ENCODE measurements at places on chromosomes 1 and 21.

GRCh38 chr1:119910618-119911017 lies 14.3 kb upstream of the ADAM30 start:
- no peak for DNase-seq

DNA sequence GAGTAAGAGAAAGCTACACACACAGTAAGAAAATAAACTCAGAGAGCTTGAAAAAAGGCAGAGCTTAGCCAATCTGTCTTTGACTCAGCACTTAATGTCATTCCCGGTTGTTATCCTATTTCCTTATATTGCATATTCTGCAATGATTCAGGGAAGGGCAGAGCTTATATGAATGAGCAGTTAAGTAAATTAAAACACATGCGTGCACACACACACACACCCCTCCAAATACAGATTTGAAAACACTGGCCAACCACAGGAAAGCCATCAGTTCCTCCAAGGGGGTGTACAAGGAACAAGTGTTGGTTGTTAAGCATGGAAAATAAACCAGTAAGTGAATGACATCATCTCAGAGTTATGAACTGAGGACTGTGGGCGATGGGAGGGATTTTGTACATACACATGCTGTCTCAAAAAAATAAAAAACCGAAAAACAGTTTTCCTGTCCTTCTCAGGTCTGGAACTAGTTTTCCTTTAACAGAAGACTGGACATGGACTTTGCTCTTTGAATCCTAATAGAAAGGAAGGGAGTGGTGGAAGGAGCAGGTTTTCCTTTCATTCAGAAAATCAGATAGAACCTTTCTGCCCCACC lies 1.0 kb downstream of the IQGAP3 start:
- DNase-seq = no peak

GRCh38 chr1:68808351-68808750 lies 311.5 kb upstream of the DEPDC1 start:
- no peak for DNase-seq

- no peak for DNase-seq
These were observed 97.4 kb downstream of the SYF2 start for GRCh38 chr1:25134801-25135461.

GRCh38 chr1:11431941-11432507 lies 46.9 kb upstream of the DISP3 start:
- no peak for DNase-seq

- no peak for DNase-seq
These were observed 286.9 kb downstream of the KIF26B start for GRCh38 chr1:245441689-245442088.

GRCh38 chr1:95005584-95005983 lies 67.2 kb downstream of the ALG14 start:
- DNase-seq = no peak

GRCh38 chr21:32030146-32030652 lies 157.4 kb downstream of the HUNK start:
- DNase-seq = no peak

DNA sequence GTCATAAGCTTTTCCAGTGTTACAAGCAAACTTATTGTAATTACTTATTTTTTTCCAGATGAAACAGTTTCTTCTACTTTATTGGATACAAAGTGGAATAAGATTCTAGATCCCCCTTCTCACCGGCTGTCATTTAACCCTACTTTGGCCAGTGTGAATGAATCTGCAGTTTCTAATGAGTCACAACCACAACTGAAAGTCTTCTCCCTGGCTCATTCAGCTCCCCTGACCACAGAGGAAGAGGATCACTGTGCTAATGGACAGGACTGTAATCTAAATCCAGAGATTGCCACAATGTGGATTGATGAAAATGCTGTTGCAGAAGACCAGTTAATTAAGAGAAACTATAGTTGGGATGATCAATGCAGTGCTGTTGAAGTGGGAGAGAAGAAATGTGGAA lies 95.5 kb downstream of the ZFYVE9 start:
- DNase-seq = no peak

DNA sequence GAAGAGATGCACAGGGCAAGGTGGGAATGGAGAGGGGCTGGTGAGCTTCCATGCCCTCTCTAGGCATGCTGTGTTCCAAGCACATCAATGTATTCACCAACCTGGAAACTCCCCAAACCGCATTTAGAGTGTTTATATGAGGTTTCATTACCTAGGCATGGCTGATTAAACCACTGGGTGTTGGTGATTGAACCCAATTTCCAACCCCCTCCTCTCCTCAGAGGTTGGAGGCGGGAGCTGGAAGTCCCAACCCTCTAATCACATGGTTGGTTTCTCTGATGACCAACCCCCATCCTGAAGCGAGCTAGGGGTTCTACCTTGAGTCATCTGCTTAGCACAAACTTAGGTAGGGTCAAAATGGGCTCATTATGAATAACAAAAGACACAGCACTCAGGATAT lies 3.0 kb upstream of the PPIE start:
- DNase-seq = no peak

DNA sequence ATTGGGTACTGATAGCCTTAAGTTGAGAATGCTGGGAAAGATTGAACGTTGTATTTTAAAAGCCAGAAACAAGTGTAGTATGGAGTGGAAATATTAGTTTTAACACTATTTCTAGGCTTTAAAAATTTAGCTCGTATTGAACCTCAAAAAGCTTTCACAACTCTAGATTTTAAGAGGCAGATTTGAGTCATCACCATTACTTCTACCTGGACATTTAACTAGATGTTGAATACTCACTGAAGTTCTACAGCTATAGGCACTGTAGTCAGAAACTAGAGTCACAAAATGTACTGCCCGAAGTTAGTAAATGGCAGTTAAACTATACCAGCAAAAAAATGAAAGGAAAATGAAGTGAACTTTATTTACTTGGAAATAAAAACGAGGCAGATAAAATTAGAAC lies 96.5 kb downstream of the NEK7 start:
- DNase-seq = no peak

- DNase-seq = no peak
These were observed 19.1 kb upstream of the ZNF697 start for GRCh38 chr1:119667173-119667572.

GRCh38 chr1:41495210-41495948 lies 10.9 kb upstream of the EDN2 start:
- no peak for DNase-seq
